ENCODE measurements at places on chromosomes 12 and 14. TPM values are rescaled to one million over a fixed set of nuclear protein-coding genes. Genes with fewer than 3 reads are reported as not detected.

Gene GLIPR1
- polyA plus RNA-seq = 214 TPM

DNA sequence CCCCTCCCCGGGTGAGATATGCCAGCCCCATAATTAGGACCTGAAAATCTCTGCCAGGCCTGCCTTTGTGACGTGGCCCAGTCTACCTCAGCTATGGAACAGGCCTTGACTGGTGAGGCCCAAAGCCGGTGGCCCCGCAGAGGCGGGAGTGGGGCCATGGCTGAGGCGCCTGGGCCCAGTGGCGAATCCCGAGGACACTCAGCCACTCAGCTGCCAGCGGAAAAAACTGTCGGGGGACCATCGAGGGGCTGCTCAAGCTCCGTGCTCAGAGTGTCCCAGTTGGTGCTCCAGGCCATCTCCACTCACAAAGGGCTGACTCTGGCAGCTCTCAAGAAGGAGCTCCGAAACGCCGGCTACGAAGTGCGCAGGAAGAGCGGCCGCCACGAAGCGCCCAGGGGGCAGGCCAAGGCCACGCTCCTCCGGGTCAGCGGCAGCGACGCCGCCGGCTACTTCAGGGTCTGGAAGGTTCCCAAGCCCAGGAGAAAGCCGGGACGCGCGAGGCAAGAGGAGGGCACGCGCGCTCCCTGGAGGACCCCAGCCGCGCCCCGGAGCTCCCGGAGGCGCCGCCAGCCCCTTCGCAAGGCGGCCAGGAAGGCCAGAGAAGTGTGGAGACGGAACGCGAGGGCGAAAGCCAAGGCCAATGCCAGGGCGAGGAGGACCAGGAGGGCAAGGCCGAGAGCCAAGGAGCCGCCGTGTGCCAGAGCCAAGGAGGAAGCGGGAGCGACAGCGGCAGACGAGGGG lies 21.4 kb downstream of the ZNF641 start:
- no peak for DNase-seq

DNA sequence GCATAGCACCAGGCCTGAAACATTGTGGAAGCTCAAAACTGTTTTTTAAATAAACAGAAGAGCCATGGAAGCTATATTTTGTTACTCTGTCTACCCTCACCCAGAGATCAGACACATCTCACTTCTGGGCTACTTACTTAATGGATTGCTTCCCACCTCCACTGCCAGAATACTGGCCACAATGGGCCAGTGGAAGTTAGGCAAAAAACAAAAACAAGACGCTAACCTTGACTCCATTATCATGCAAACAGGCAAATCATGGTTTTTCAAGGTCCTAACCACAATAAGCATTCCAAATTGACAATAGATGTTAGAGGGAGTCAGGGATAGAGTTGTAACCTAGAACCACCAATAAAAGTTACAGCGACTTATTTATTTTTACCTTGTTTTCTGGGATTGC lies 52.7 kb upstream of the PTCSC3 start:
- no peak for DNase-seq

DNA sequence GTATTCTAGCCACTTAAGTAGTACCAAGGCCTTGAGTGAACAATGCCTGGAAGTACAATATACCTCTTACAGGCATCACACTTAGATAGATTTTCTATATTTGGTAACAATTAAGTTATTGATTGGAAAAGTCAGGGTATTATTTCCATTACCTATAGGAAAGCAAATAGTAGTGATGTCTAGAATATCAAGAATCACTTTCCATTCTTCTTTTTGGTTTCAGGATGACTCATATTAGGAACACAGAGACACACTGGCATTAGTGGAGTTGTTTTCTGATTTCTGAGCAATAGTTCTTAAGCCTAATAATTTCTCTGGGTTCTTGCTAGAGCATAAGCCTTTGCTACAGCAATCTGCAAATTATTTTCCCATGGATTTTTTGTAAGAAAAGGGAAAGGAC lies 1640.0 kb upstream of the SEL1L start:
- no peak for DNase-seq

Gene CLEC14A
- polyA plus RNA-seq = 0.23 TPM

Gene KIF26A
- 0.06 TPM for polyA plus RNA-seq

Data from BJ (cell line).